ENCODE measurements at places on chromosomes 3 and 15.

GRCh38 chr3:188146219-188146618 is 7.7 kb upstream of the LPP start:
- no peak for DNase-seq

DNA sequence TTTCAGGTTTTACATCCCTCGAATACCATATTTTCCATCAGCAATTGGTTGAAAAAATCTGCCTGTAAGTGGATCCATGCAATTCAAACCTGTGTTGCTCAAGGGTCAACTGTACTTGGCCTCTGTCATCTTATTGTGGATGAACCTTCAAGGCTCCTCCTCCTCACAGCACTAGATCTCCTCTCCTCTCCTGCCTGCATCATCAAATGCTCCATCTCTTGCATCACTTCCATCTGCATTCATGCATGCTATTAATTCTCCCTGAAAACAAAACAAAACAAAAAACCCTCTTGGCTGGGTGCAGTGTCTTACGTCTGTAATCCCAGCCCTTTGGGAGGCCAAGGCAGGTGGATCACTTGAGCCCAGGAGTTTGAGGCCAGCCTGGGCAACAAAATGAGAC is 10.1 kb downstream of the BCL2L10 start:
- no peak for DNase-seq

DNA sequence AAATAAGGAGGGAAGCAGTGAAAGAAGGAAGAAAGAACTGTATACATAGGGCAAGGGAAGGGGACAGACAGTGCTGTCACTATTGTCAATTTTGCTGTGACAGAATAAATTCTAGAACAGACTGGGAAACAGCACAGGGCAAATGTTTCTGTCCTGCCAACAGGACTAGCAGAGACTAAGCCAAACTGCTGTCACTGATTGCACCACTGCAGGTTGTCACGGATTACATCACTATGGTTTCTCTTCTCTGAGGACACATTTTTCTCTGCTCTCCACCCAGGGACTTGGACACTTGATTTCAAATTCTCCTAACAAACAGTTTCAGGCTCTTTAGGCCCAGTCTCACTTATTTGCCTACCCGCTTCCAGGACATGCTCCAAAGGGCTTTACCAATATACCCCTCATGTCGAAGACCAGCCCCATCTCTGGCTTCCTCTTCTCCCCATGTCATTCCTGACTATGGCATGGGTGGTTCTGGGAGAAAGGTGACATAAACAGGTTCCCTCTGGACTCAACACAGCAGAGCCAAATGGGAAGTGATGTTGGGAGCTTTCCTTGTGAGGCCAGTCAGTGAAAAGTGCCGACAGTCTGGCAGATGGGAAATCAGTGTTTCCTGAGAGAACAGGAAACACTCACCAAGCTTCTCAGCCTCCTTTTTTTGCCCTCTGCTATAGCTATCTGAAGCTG is 70.2 kb upstream of the ST3GAL6 start:
- DNase-seq = no peak

DNA sequence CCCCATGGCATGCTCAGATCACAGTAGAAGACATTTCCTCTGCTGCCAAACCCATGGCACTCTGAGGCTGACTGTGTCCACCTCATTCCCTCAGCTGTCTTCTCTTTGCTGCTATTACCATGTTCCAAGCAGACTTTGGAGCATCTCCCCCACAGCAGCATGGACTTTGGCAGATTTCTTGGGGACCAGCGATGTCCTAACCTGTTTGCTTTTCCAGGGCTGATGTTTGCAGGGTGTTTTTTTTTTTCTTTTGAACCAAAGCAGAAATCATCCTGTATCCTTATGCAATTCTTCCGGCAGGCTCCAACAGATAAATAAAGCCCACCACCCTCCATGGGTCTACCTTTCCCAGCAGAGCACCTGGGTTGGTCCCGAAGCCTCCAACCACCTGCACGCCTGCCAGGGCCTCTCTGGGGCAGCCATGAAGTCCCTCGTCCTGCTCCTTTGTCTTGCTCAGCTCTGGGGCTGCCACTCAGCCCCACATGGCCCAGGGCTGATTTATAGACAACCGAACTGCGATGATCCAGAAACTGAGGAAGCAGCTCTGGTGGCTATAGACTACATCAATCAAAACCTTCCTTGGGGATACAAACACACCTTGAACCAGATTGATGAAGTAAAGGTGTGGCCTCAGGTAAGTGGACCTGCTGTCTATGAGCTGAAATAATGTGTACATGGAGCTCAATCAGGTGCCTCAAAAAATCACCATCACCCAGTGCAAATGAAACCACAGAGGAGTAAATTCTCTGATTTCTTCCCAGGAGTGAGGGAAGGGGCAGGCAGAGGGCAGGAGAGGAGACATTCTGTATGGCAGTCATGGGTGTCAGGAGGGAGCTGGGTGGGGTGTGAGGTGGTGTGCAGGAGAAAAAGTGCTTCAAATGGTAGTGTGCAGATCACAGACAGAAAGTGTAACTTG is at the start of gene AHSG:
TSS of gene AHSG (plus strand) at position 340 of the 916 bp plus-strand sequence. CDS start at position 422, 82 bp downstream.
- no peak for DNase-seq

DNA sequence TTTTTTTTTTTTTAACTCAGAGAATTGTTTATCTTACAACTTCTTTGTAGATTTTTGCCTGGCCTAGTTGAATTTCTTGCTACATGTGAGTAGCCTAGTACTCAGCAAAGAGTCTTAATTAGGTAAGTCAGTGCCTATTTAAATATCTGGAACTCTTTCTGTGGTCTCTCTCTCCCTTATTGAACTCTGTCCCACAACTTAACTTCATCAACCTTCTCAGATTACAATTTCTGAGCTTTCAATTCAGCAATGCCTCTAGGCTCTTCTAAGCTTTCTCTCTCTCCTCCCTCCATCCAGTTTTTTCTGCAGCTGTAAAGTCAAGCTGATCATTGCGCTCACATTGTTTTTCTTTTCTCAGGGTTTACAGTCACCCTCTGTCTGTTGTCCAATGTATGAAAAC is 517.6 kb upstream of the ROBO1 start:
- DNase-seq = no peak

DNA sequence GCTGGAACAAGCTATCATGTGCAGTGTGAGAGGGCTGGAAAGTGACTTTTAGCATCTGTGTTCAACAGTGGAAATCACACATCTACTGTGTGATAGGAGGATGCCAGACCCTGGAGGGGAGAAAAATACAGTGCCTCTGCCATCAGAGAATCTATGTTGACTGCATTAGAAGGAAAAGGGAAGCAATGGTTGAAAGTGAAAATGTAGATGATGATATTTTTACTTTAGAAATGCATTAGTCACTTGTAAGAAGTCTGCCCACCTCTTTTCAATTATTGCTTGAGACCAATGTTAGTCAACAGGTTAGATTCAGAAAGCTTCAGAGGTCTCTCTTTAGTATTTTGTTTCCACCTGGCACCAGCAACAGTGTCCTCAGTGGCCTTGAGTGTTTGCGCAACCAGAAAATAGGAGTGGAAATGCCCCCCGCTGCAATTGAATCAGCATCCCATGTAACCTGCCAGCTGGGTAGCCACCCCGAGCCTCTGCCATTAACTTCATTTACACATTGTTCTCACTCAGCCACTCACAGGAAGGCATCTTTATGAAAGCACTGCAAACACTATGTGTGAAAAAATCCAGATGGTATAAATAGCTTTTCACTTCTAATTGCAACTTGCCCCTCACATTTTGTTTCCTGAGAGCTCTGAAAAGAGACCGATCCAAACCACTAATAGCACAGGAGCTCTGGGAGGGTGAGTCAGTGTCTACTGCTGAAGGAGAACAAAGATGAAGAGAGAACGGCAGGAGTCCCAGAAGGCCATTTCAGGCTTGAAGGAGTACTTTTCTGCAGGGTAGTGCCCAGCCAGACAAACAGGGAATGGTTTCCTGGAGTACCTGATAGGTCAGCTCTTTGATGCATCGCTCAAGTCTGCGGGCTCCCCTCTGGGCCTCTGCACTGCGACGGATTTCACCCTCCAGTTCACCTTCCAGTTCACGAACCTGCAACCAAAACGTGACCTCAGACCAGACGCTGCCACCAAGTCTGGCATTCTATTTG is 92.1 kb downstream of the HHLA2 start:
- no peak for DNase-seq

Measured in activated T-cell treated with anti-CD3 and anti-CD28 coated beads for 1 hour (primary cell).